Fibroblast of upper back skin (primary cell): ENCODE measurements at places on chromosomes 3 and 15.

- no peak for DNase-seq
Measured at GRCh38 chr15:35911052-35911777, 365.2 kb upstream of the DPH6 start.

- DNase-seq, result peak; percentile 77
Measured at GRCh38 chr15:85616549-85617110, 178.1 kb downstream of the KLHL25 start.

- DNase-seq, result no peak
Measured at GRCh38 chr3:12943124-12944021, 102.0 kb upstream of the RPL32 start.

DNA sequence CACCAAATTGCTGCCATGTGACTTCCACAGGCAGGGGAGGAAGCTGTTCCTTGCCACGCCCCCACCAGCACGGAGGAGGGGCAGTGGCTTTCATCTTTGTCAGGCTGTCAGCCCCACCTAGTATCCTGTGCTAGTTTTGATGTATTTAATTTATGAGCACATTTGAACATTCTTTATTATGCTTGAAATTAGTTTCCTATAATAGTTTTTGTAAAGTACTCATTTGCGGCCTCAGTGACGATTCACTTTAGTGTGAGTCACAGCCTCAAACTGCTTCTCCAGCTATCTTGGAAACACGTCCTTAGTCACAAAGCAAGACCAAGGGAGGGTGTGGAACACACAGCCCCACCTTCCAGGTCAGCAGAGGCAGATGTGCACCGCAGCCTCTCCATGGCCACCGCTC is 239.9 kb upstream of the ATP10A start:
- DNase-seq, result peak; percentile 53
